ENCODE measurements at places on chromosomes 7 and 10.

- no peak for DNase-seq
Measured at GRCh38 chr7:24152356-24152755, 131.6 kb upstream of the NPY start.

DNA sequence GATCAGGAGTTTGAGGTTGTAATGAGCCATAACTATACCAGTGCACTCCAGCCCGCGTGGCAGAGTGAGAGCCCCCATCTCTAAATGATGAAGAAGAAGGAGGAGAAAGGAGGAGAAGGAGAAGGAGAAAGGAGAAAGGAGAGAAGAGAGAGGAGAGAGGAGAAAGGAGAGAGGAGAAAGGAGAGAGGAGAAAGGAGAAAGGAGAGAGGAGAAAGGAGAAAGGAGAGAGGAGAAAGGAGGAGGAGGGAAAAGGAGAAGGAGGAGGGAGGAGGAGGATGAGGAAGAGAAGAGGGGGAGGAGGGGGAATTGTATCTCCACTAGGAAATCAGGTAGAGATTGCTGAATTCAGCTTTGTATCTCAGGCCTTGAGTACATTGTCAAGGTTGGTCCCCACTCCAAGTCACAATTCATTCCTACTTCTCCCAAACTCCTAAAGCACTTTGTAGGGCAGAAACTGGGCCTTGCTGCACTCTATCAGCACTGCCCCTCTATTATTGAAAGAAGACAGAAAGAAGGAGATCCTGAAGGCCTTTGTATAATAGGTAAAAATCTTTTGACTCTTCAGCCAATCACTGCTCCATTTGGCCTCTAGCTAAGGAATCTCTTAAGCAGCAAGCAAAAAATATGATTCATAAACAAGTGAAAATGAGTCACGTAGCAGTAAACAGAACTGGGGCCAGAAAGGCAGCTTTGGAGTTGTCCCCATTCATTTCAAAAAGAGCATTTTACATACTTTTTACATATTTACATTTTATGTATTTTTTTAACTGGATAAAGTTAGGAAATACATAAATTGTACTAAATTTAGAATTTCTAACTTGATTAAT, 178.0 kb downstream of the IMMP2L start:
- no peak for DNase-seq

- no peak for DNase-seq
Measured at GRCh38 chr7:86956567-86956966, 102.9 kb downstream of the ELAPOR2 start.

DNA sequence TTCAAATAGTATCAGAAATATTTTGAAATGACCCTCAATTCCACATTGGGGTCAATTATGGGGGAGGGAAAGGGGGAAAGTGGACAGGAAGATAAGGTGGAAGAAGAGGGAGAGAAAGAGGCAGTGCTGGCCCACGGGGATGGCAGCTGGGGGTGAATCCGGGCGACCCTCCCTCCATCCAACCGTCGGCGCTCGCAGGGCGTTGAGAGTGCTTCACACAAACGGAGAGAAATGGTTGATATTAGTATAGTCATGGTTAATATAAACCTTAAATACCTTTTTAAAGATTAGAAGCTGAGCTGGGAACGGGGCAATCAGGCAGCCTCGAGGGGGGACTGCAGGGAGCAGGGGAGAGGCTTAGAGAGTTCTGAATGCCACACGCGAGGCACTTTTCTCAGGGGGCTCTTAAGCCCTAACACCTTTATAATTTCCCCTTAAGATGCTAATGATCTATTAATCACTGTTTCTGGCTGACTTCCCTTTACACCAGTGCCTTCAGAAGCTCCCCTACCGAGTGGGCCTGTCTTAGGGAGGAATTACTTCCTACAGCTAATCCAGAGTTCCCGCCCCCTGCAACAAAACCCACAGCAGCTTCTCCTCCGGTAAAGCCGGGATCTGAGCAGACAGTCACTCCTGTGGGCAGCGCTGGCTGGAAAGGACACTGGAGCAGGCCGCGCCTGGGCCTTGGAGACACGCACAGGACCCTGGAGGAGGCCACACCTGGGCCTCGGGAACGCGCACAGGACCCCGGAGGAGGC, 39.5 kb downstream of the PRKAG2 start:
- DNase-seq, result no peak

DNA sequence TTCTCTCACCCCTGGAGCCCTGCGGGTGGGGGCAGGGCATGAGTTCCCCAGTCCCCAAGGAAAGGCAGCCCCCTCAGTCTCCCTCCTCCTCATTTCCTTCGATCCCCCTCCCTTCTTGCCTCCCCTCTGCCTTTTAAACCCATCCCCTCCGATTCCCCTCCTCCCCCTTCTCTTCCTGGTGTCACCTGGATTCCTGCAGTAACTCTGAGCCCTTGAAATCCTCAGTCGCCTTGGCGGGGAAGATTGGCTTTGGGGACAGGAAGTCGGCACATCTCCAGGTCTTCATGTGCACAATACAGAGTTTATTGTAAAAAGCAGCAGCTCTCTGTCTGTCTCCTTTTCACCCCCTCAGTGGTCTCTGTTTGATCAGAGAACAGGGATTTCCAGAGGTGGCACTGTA, 1.3 kb upstream of the MUC12 start:
- no peak for DNase-seq

DNA sequence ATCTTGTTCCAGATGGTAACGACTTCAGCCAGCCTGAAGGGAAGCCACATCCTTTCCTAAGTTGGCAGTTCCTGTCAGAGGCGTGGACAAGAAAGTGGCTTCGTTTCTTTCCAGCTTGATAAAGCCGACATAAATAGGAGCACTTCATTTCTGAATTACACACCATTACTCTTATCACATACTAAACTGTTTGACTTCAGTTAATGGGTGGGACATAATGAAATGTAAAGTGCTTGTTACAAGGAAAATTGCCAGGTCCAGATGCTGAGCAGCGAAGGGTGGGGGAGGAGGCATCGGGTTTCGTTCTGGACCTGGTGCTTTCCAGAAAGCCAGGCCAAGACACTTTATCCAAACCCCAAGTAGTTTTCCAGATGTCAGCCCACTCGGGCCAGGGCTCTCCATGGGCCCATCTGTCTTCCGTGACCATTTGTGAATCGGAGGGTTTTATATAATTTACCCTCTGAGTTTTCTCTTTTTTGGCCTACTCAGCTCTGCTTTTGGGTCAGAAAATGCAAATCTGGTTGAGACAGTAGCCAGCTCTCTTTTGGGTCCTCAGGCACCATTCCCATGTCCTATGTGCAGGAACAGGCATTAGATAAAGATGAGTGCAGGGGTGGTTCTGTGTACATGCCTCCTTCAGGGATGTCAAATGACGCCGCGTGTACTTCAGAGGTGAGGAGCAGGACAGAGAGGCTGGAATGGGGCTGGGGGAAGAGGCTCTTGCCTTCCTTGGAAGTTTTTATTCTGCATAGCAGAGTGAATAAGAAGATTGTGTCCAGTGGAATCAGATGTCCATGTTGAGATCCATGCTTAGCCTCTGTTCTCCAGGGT, 90.2 kb downstream of the TACC2 start:
- DNase-seq, result peak; percentile 35

- no peak for DNase-seq
Measured at GRCh38 chr10:86591436-86591835, 62.9 kb upstream of the OPN4 start.

DNA sequence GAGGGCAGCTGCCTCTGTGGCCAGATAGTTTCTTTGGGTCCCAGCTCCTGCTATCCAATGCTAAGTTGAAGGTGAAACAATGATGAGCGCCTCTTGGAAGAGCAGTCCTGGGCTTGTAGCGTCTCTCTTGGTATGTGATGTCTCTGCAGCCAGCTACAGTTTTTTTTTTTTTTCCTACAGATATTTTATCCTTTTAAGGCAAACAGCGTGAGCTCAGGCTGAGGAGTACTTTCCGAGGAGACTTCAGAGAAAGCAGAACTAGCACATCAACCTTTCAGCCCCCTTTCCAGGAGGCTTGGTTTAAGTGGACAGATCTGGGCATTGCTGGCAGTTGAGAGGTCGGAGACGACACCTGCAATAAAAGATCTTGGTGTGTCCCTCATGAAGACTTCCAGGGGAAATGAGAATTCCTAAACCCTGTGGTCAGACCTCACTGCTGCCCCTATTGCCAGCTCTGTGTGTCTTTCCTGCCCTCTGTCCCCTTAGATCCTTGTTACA, 9.1 kb downstream of the PRKG1 start:
- no peak for DNase-seq

Data from NCI-H1092 treated with DMSO at 0.1 percent for 48 hours (cell line).